Nucleus accumbens (tissue), 56 donors: ENCODE measurements at places on chromosomes 16 and 17.

GRCh38 chr17:46770818-46771560 is 47.5 kb downstream of the WNT3 start:
- DNase-seq = peak; percentile 40

GRCh38 chr16:2003231-2003826 is 6.3 kb downstream of the ZNF598 start:
- no peak for DNase-seq

- DNase-seq = no peak
Observed at GRCh38 chr16:12061336-12062055, 85.0 kb downstream of the SNX29 start.

DNA sequence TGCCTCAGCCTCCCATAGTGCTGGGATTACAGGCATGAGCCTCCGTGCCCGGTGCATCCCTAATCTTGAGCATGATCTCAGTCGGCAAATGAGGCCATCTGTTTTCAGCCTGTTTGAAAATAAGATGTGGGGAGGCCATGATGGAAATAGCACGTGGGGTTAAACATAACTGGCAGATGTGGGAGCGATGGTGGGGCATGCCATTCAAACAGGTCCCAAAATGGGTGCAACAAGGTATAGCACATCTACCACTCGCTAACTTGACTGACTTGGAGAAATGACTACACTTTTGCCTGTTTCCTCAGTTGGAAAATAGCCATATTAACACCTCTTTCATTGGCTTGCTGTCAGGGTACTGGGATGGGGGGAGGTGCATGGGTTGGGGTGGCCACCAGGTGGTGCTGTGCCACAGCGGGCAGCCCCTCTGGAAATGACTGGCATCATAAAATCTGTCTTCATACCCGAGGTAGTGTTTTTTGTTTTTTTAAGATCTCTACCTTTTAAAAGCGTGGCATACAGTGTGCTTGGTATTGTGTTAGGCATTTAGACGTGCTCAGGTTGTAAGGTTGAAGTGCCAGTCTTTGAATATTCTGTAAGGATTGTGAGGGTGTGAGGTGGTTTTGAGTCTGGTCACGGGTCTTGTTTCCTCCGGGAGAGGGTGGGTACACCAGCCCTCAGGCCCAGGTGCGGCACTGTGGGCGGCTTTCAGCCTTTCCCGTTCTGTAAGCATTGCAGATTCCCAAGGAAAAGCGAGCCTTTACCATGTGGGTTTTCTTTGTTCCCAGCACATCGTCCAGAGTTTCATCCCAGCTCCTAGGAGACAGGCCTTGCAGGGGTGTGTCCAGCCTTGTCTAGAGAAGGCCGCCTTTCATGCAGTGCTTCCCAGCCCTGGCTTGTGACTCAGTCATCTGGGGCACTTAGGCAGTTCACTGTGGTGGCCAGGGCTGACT is 2.9 kb upstream of the TTYH2 start:
- peak; percentile 47 for DNase-seq

- no peak for DNase-seq
Observed at GRCh38 chr17:48439875-48440505, 10.0 kb upstream of the SKAP1 start.

GRCh38 chr16:50151322-50151721 is 1.8 kb upstream of the TENT4B start:
- DNase-seq = no peak

DNA sequence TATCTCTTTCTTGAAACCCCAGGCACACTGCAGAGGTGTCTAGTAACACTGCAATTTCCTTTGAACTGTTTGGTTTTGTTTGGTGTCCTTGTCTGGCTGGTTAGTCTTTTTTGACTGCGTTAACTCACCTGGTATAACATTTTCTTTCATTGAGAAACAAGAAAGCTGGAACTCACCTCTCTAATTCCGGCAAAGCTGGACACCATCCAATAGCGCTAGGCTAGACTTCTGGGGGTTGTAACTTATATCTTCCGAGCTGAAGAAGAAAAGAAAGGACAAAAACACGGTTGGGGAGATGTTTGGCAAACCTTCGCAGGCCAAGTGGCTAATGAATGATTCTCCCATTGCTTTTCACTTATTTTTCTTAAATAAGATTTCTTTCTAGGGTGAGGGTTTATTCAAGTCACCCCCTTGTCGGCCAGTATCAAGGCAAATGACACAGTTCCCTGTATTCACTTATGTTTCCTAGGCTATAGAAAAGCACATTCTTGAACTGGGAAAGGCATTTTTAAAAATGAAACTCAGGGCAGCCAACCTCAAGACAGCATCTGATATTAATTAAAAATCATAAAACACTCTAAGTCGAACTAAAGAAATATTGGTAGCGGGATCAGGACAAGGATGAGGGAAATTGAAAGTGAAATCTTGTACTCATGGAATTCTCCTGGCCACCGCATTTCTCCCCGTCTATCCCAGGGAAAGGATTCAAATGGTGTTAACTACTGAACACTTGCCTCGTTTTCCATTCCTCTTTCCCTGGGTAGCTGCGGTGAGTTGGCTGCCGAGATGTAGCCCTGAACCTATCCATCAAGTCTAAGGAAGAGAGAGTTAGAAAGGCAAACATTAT is 95.9 kb upstream of the ZFHX3 start:
- DNase-seq = no peak

DNA sequence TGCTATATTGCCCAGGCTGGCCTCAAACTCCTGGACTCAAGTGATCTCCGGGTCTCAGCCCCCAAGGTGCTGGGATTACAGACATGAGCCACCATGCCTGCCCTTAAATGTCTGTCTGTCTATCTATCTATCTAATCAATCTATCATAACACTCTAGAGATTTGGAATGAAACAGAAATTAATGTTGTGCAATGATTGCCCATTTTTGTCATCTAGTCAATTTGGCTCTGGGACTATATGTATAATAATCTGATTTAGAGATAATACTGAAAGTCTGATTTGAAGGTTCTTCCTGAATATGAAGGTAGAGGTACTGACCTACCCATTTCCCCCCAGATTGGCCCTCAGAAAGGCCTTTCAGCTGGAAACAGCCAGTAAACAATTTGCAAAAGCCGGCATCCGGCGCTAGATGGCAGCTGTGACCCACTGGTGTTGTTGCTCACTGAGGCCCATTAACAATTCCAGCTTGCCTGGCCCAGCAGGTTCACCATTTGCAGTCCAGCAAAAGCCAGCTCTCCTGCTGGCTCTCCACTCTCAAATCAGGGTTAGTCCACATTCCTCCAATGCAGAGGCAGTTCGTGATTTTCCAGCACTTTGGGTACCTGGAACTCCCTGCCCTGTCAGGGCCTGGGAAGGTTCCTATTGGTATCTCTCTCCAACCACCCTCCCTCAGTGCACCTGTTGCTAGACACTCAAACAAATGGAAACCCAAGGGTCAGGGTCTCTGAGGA is 22.9 kb upstream of the C16orf87 start:
- DNase-seq = peak; percentile 86

DNA sequence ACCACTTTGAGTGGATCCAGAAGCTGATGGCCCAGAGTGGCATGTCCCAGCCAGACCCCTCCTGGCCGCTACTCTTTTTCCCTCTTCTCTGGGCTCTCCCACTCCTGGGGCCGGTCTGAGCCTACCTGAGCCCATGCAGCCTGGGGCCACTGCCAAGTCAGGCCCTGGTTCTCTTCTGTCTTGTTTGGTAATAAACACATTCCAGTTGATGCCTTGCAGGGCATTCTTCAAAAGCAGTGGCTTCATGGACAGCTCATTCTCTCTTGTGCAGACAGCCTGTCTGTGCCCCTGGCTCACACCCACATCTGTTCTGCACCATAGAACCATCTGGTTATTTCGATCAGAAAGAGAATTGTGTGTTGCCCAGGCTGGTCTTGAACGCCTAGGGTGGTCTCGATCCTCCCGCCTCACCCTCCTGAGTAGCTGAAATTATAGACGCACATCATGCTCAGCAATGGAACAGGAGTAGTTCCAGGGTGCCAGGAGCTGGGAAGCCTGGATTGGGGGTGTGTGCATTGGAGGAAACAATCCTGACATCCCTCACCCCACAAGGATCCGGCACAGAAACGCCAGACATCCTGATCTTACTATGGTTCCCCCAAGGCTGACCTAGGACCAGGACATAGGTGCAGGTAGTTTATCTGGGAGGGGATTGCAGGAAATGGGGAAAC is 4.6 kb downstream of the PRSS21 start:
- DNase-seq = no peak

- no peak for DNase-seq
Observed at GRCh38 chr16:77172951-77173350, 18.0 kb upstream of the MON1B start.

DNA sequence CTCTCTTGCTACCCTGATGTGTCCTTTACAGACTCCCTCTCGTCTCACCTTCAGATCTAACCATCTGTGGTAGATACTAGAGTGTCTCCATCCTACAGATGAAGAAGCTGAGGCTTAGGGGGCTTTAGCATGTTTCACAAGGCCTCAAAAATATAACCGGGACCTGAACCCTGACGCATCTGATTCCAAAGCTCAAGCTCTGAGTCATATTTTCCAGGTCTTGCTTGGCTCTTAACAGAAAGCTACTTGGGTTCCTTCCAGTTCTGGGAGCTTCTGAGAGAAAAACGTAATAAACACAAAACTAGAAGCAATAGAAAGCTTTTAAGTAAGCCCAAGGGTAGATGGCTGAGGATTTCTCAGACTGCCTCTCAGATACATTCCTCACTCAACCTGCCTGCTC is 224.3 kb upstream of the EEF2KMT start:
- DNase-seq = no peak

- DNase-seq = no peak
Observed at GRCh38 chr16:84650062-84650991, 2.0 kb downstream of the KLHL36 start.

GRCh38 chr17:27951872-27952271 is 58.7 kb upstream of the LYRM9 start:
- no peak for DNase-seq
